NCI-H187 treated with DMSO at 0.1 percent for 48 hours (cell line): ENCODE measurements at places on chromosomes 3 and 15.

DNA sequence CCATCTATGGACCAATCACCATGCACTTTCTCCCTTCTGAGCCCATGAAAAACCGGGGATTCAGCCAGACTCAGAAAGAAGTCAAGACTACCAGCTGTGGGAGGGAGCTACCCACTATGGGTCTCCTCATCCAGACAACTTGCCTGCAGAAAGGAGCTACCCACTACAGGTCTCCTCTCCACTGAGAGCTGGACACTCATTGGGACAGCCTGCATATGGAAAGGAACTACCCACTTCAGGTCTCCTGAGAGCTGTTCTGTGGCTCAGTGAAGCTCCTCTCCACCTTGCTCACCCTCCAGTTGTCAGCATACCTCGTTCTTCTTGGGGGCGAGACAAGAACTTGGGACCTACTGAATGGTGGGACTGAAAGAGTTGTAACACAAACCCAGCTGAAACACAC, 22.3 kb upstream of the ZBED2 start:
- no peak for DNase-seq

DNA sequence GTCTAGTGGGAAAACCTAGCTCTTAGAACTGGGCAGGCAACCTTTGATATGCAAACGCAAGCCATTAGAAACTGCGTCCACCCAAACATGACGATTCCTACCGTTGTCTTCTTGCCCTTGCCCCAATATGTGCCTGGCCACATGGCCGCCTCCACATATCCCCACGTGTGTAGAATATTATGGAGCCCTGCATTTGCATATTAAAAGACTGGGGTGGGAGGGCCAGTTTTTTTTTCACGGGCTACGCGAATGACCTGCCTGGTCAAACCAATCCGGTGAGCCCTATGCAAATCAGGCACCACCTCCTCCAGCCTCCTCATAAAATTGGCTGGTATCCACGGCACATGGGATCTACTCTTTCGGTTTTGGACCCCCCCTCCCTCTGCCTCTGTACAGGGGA, 381.0 kb upstream of the RGMA start:
- DNase-seq = no peak

- DNase-seq = no peak
Observed at GRCh38 chr3:33083958-33084357, 13.0 kb downstream of the GLB1 start.

GRCh38 chr3:171384101-171384891, 75.9 kb downstream of the TNIK start:
- no peak for DNase-seq

GRCh38 chr15:31803388-31803884, 226.9 kb upstream of the CHRNA7 start:
- no peak for DNase-seq

DNA sequence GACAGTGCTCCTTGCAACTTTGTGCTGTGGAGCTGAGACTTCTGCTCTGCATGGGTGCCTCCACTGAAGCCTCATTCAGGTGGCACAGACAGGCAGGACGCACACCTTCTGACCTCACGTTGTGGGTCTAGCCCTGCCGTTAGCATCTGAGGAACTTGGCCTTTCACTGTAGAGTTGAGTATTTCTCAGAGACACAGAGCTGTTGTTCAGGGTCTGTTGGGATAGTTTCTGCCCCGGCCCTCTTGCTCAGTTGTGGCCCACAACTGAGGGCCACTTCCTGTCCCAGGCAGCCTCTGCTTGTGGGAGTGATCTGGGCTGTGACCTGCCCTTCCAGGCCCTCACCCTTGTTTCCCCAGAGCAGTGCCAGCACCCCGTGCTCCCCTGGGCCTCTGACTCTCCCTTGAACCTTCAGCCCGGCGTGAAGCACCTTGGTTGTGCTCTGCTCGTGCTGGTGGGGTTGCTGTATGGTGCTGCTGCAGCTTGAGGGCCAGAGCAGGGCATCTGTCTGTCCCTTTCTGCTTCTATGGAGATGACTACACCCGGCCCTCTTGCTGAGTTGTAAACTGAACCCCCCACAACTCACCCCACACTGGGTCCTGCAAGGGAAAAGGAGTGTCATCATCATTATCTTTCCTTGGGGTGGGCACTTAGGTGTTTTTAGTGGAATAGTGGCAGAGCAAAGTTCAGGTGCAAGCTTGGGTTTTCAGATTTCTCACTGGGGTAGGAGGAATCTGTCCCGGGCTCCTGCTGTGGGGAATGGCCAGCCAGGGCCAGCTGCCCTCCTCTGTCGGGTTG, 11.7 kb downstream of the BAHD1 start:
- no peak for DNase-seq

- DNase-seq = peak; percentile 25
Observed at GRCh38 chr3:183252973-183253527, at the start of gene B3GNT5. Gene B3GNT5 (plus strand): TSS chr3:183253253. CDS start chr3:183269799, 16,546 bp downstream.

- no peak for DNase-seq
Observed at GRCh38 chr15:94282269-94283250, 51.2 kb downstream of the MCTP2 start.

GRCh38 chr3:4596612-4597011, 103.5 kb downstream of the ITPR1 start:
- no peak for DNase-seq

DNA sequence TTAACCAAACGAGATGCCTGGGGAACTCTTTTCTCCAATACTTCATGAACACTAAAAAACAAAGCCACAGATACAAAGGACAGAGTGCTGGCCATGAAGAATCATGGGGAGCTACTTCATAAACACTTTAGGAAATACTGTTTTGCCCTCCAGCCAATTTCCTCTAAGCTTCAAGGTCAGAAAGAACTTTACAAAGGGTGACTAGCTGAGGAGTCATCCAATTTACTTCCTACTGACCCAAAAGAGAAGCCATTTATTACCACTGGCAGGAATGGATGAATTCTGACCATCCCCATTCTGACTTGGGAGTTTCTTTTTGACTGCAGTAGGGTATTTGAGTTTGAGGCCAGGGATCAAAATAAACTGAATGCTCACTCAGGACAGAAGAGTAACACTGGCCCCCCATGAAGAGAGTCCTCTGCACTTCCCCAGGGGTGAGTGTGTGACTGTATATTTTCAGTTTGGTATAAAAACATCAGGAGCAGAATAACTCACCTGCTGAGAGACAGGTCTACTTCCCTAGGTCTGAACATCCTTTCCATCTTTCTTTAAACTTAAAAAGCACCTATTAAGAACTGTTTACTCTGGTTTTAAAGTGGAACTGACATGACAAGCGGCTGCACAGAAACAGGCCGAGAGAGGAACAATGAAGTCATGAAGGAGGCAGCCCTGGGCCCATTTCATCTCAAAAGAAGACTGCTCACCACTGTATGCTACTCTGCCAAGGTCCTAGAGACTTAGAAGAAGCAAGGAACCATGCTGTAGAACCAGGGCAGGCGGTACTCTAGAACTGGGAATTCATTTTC, 203.6 kb downstream of the TNIK start:
- no peak for DNase-seq

GRCh38 chr3:13687517-13687943, 138.6 kb downstream of the FBLN2 start:
- DNase-seq = no peak

DNA sequence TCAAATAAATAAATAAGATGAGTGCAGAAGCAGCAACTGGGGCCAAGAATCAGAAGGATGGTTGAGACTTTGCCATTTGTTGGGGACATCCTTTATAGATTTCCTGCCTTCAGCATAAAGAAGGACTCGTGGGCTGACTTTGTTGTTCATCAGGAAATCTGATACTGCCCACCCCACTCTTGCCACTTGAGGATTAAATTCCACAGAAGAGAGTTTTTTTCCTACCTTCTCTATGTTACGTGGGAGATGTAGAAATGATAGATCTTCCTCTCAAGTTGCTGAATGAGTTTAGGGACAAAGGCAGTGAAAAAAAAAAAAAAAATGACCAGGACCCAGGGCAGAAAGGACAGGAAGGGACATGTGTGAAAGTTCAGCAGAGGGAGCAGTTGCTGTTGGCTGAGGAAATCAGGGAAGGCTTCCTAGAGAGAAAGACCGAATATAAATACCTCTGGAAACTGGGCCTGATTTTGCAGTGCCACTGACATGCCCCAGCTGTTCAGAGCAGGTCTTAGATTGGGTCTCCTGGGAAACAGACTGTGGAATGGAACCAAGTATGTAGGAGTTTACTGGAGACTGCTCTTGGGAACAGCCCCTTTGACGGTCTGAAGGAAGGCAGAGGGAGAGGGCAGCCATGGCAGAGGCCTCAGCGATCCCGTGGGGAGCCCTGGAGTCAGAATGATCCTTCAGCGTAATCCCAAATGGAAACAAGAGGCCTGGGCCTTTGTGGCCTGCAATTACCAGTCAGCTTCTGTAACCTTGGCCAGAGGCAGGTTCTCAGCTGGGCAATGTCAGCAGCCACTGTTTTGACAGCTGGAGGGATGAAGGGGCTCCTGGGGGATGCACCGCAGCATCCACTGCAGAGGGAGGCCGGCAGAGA, 50.9 kb downstream of the C3orf20 start:
- DNase-seq = no peak

- DNase-seq = no peak
Observed at GRCh38 chr15:63135281-63135680, 13.6 kb downstream of the LACTB start.

DNA sequence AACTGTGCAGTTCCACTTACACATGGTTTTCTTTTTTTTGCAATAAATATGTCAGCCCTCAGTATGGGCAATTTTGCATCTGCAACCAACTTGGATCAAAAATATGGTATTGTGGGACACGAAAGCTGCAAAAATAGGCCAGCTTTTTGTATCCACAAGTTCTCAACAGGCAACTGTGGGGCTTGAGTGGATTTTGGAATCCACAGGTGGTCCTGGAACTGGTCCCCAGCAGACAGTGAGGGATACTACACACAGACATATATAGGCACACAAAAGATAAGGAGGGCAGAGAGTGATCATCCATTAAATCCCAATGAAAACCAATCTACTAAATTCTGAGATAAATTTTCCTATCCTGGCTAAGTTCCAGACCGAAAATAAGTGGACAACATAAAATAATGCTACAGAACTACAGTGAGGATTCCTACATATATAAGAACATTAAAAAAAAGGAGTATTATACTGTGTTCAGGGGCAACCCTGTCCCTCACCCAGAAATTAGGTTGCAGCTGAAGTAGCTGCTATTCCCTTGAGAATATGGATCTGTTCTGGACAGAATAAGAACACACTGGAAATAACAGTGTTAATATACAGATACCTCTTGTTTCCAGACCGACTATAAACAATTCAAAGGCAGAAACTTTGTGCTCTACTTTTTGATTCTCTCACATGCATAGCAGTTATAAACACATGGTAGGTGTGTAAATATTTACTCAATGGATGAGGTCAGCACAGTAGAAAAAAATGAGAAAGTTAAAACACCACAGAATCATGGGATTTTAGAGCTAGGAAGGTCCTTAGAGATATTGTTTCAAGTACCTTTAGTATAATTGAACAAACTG, 25.4 kb downstream of the DENND4A start:
- DNase-seq = no peak

GRCh38 chr3:8301977-8302735, 199.5 kb upstream of the LMCD1 start:
- no peak for DNase-seq

GRCh38 chr3:150965436-150965835, 7.1 kb downstream of the CLRN1 start:
- no peak for DNase-seq

DNA sequence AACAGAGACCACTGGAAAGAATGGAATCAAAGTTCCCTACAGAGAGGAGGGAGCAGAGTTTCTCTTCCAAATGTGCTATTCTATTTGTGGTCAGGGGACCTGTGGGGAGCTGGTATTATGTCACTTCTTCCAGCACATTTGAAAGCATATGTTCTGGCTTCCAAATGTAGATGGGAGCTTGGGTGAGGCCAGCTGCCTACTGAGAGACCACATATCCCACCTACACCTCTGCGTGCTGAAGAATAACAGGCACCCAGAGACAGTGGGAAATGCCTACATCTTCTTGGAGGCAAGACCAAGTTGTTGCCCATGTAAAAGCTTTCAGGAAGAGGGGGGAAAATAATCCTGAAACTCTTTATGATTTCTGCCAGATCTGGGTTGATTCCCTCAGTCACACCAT, 286.8 kb upstream of the UMPS start:
- DNase-seq = no peak

- DNase-seq = no peak
Observed at GRCh38 chr3:153169793-153170383, 7.9 kb downstream of the RAP2B start.

GRCh38 chr3:116342499-116342898, 102.8 kb downstream of the LSAMP start:
- no peak for DNase-seq

- no peak for DNase-seq
Observed at GRCh38 chr3:12681089-12681942, 17.4 kb upstream of the RAF1 start.

GRCh38 chr3:133588784-133589465, 15.4 kb downstream of the CDV3 start:
- no peak for DNase-seq

DNA sequence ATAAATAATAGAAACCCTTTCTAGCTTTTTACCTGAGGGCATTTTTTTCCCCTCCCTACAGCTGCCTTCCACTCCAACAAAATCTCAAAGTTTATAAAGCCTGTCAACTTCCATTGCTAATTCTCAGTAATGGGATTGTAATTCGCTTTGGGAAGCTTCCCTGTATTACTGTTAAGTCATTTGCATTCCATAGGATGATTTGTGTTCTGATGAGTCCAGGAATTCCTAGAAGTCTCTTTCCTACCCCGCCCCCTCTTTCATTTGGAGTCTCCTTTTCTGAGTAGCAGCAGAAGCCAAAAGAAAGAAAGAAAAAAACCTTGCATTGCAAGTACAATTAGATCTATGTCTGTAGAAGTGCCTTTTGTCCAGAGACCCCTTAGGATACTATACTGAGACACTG, 1033.3 kb downstream of the IGSF11 start:
- no peak for DNase-seq

DNA sequence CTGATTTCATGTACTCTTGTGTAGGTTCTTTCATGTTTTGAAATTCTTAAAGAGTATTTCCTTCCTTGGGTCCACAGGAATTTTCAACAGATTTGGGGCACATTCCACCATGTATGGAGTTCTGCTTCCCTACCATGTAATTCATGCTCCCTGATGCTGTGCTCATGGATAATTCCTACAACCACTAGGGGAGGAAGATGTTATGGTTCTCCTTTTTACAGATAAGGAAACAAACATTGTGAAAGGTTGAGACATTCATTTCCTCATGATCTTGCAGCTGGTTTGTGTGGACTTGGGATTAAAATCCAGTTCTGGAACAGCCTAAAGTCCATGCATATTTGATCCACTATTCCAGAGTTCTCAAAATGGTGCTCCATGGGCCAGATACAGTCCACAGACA, 174.9 kb upstream of the FRMD4B start:
- DNase-seq = no peak

- DNase-seq = no peak
Observed at GRCh38 chr3:65181391-65181871, 493.6 kb upstream of the ADAMTS9 start.

GRCh38 chr15:81098861-81099651, 35.0 kb upstream of the CFAP161 start:
- no peak for DNase-seq
